ENCODE measurements at places on chromosomes 5 and 9. TPM values are rescaled to one million over a fixed set of nuclear protein-coding genes. Genes with fewer than 3 reads are reported as not detected.

GRCh38 chr5:116668390-116668789, 93.8 kb upstream of the SEMA6A start:
- DNase-seq: no peak

DNA sequence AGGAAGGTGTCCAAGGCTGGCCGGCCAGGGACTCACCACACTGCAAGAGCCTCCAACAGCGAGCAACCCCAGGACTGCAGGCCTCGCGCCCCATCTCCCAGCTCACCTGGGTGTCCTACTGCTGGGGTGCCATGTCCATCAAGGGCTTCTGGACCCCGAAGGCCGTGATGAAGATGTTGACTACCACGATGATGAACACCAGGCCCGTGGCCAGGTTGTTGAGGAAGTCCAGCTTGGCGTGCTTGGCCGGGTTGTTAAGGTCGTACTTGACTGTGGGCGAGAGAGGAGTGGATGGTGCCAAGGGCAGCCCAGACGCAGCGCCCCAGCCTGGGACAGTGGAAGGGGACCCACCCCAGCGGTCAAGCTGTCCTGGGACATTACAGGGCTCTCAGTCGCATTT, 9.3 kb downstream of the NINJ1 start:
- DNase-seq: no peak

TJP2 gene
- polyA plus RNA-seq: 120 TPM

GRCh38 chr5:40904994-40905306, 4.3 kb upstream of the C7 start:
- DNase-seq: no peak

DNA sequence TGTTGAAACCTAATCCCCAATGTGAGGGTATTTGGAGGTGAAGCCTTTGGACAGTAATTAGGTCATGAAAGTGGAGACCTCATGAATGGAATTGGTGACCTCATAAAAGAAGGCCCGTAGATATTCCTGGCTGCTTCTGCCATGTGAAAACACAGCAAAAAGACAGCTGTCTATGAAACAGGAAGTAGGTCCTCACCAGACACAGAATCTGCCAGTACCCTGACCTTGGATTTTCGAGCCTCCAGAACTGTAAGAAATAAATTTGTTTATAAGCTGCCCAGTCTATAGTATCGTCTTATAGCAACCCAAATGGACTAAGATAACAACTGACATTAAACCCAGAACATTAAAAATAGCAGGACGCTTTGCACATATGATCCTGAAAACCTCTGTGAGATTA, 371.1 kb downstream of the SPOCK1 start:
- DNase-seq: no peak

TMEM252 gene
- 5.3 TPM for polyA plus RNA-seq

GRCh38 chr5:172458976-172459782, 4.9 kb upstream of the SH3PXD2B start:
- DNase-seq: no peak

FAM221B gene
- 0.33 TPM for polyA plus RNA-seq

IFNE gene
- 0.47 TPM for polyA plus RNA-seq

DNA sequence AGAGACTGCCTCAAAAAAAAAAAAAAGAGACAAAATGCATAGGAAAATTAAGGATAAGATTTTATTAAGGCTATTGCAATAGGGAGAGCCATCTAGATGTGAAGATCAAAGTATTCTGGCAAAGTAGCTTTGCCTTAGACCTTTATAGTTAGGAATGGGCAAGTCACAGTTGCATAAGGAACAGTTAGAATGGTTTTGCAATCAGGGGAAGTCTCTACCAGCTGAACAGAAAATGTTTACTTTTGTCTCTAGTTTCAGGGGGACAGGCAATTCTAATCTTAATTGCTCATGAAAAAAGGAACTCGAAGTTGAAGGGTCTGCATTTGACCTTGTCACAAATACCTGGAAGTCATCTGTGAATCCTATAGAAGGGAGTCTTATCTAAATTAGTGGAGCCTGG, 13.1 kb upstream of the ATP6V1G1 start:
- DNase-seq: no peak

C5orf58 gene
- polyA plus RNA-seq: 0.59 TPM

SHC3 gene
- polyA plus RNA-seq: 1.2 TPM

DNA sequence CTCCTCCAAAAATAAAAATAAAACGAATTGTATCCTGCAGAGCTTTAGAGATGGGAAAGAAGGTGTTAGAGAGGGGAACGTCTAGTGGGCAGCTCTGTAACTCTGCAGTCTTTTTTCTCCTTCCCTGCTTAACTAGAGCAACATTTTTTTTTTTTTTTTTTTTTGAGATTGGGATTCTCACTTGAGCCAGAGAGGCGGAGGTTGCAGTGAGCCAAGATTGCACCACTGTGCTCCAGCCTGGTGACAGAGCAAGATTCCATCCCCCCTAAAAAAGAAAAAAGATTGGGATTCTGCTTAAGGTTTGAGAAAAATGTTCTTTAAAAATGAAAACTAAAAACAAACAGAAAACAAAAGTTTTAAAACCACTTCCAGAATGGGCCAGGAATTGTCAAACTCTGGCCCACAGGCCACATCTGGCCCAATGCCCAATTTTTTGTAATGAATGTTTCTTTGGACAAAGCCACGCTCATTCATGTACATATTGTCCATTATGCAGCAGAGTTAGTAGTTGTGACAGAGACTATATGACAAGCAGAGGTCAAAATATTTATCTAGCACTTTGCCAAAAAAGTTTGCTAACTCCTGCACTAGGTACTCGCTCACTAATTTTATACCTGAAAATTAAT, 98.5 kb downstream of the ZCCHC7 start:
- no peak for DNase-seq

CDC20B gene
- polyA plus RNA-seq: 0.79 TPM

- no peak for DNase-seq
These were observed 207.0 kb upstream of the CTNND2 start for GRCh38 chr5:12111261-12111660.

DNA sequence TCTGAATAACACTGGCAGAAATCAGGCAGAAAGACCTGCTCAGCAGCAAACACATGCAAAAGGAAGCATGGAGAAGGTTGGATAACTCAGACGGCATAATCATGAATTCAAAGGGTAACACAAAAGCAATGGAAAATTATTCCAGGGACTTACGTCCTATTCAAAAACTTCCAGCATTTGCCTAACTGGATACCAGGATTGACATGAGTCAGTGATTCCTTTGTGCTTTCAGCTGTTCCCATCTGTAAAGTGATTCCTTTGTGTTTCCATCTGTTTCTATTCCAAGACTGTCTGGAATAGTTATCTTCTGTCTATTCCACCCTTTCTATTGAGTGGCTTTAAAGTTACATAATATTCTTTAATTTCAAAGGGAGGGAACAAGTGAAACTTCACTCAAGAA, 1361.7 kb upstream of the CDH9 start:
- no peak for DNase-seq

GRCh38 chr5:52419357-52419756, 368.4 kb upstream of the ITGA1 start:
- DNase-seq: no peak

SLC25A2 gene
- not detected for polyA plus RNA-seq

DNA sequence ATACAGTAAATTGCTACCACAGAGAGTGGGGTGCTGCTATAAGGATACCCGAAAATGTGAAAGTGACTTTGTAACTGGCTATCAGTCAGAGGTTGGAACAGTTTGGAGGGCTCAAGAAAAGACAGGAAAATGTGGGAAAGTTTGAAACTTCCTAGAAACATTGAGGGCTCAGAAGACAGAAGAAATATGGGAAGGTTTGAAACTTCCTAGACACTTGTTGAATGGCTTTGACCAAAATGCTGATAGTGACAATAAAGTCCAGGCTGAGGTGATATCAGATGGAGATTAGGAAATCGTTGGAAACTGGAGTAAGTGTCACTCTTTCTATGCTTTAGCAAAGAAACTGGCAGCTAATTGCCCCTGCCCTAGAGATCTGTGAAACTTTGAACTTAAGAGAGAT, 1158.6 kb upstream of the CDH6 start:
- DNase-seq: no peak

DNM1 gene
- polyA plus RNA-seq: 135 TPM

- no peak for DNase-seq
These were observed 27.0 kb downstream of the PTGES start for GRCh38 chr9:129725795-129726251.

ORM2 gene
- polyA plus RNA-seq: not detected

DNA sequence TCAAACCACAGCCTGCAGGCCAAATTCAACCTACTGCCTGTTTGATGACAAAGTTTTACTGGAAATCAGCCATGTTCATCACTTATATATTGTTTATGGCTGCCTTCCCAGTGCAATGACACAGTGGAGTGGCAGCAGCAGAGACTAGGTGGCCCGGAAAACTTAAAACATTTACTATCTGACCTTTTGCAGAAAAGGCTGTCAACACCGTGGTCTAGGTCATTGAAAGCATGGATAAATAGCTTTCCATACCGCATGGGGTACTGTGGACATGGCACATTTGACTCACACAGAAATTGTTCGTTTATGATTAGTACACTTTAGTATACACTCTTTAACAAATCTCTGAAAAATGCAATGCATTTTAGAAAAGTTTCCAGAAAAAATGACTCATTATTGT, 298.3 kb upstream of the EFNA5 start:
- no peak for DNase-seq
